ENCODE measurements at places on chromosomes 5 and 9.

DNA sequence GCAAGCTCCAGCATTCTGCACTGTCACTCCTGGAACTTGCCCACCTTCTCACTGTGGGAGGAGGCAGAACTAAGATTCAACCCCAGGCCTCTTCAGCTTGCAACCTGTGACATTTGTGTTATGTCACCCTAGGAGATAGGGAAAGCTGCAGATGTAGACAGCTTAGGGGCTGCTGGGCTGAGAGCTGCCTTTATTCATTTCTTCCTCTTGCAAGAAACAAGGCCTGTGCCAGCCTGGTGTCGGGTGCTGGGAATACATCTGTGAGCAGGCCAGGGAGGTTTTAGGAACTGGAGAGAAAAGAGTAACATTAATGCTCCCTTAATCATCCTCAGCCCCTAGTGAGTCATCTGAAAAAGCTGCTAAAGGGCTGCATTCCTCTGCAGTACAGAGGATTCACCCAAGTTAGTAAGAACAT is 101.8 kb downstream of the FGF18 start:
- DNase-seq: no peak

DNA sequence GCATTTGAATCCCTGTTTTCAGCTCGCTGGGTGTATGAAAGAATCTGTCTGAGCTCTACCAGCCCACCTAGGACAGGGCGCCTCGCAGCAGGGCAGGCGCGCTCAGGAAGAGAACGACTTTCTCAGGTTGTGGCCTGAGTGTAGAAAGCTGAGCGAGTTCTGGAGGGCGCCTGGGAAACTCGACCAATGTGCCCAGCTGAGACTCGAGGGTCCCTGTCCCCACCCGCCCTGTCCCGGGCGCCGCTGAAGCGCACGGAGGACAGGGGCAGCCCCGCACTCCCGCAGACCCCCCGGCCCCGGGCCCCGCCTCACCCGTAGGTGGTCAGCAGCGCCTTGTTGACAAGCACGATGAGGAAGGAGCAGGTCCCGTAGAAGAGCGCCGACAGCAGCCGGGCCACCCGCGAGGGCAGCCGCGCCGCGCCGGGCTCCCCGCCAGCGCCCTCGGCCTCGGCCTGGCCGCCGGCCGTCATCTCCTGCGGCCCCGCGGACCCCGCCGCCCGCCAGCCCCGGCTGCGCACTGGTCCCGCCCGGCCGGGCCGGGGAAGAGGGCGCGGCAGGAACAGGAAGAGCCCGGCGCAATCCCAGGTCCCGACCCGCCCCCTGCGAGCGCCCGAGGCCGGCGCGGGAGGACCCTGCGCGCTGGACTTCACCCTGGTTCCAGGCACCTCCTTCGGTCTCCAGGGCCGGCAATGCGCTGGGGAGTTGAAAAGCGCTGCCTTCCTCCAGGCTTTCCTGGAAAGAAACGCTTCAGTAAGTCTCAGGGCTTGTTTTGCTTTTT is at the start of gene SLC35D2:
Gene SLC35D2 (minus strand): TSS at position 547 of the 778 bp plus-strand sequence. CDS start 77 bp downstream, at position 470.
- DNase-seq: no peak

GRCh38 chr5:59665086-59665831 is 228.3 kb downstream of the PDE4D start:
- DNase-seq: peak; percentile 26

- DNase-seq: no peak
These were observed 112.2 kb upstream of the ADRA1B start for GRCh38 chr5:159804121-159804520.

DNA sequence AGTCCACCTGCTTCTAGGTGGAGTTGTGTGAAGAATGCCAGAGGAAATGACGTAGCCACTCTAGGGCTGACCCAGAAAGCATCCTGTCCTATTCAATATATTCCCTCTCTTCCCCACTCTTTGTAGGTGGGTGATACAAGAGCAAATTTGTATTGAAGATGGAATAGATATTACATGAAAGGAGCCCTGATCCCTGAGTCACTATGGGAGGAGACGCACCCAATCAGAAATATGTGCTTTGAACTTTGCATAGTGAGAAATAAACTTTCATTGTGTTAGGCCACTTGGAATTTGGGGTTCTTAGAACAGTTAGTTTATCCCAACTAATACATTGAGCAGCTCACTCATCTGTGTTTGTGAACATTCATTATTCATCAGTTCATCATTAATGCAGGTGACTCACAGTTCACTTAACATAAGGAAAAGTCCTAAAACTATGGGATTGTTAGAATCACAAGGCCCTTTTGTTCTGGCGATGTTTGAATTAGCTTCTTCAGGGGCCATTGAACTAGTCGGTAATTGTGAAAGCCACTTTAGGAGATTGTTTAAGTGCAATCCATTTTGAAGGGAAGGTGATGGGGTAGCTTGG is 26.9 kb upstream of the NTRK2 start:
- no peak for DNase-seq

- DNase-seq: no peak
These were observed 19.7 kb downstream of the TMEM161B start for GRCh38 chr5:88248743-88249540.

- no peak for DNase-seq
These were observed 202.5 kb downstream of the GDNF start for GRCh38 chr5:37637165-37637845.

GRCh38 chr5:115262321-115263077 is at the start of gene PGGT1B:
PGGT1B (minus strand) TSS chr5:115262877; CDS start chr5:115262851, 26 bp downstream.
- DNase-seq: peak; percentile 72

DNA sequence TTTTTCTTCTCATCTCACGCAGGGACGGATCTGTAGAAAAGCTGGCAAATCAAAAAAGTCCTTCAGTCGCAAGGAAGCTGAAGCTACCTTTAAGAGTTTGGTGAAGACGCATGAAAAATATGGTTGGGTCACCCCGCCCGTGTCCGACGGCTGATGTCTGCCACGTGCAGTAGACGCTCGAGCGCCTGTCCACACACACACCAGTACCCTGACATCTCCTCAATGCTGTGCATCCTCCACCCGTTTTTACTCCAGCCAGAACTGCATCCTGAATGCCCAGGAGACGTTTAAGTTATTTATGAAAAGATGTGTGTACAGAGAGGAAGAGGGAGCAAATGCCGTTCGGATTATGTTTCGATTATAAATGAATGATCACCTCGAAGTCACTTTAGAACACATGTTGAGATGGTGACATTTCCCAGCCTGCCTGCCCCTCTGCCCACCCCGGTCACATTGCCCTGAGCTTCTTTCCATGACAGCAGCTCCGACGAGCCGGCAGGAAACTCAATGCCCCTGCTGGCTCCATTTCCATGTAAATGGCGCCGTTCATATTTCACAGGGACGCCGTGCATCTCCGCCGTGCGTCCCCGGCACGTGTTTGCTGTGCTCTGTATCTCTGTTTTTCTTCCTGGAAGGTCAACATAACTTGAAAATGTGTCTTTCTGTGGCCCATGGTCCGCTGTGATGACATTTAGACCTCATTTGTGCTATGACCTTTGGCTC is 42.7 kb downstream of the UBE2QL1 start:
- no peak for DNase-seq

DNA sequence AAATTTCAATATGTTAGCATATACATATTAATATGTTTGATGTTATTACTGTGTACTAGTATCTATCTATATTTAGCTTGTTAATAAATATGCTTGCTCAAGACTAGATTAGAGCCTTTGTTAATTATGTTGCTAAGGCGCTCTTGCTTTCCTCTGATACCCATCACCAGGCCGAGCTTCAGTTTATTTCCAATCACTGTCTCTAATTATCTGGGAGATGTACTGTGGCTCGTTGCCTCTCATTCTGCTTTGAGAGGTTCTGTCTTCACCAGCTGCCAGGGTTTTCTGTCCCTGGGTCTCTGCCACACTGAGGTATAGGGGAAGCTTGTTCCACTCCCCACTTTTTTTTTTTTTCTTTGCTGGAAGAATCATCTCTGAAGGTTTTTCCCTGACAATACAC is 21.0 kb upstream of the TAF11L2 start:
- DNase-seq: no peak

DNA sequence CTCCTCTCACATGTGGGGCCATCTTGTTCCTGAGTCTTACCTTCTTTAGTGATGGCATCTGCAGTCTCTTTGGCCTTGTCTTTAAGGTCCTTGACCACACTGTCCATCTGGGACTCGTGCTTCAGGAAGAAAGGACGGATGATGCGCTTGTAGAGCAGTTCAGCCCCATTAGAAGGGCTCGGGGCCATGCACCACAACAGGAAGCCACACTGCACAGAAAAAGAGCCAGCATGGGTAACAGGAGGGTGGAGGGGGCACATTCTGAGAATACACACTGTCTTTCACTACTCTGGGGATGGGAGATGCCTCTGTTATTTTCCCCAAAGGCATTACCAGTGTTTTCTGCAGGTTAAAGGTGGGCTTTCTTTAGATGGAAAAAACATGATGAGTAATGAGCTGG is 25.9 kb downstream of the SRP19 start:
- DNase-seq: no peak

DNA sequence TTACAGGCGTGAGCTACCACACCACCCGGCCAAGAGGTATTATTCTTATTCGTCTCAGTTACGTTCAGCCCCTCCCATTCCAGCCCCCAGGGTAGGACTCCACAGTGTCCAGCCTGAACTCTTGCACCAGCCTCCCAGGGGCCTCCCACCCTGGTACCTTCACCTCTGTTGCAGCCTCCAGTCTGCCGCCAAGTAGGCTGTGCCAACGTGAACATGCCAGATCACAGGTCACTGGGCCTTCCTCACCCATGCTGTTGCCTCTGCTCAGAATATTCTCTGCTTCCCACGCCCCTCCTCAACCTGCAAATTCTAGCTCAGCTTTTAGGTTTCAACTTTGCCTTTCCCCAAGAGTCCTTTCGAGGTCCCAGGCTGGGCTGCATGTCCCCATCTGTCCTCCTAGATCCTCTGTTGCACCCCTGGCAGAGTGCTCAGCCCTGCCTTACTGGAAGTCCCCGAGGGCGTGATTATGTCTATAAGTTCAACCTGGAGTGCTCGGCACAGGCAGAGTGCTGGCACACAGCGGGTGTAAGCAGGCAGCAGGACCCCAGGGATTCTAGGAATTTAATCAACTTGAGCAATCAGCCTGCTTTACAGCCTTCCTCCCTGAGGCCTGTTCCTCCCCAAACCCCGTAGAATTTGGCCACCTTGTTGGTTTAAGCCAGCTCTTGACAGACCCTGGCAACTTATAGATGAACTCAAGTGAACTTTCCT is 13.1 kb upstream of the STXBP1 start:
- DNase-seq: no peak

GRCh38 chr9:128020692-128021091 is 39.9 kb upstream of the EEIG1 start:
- no peak for DNase-seq

DNA sequence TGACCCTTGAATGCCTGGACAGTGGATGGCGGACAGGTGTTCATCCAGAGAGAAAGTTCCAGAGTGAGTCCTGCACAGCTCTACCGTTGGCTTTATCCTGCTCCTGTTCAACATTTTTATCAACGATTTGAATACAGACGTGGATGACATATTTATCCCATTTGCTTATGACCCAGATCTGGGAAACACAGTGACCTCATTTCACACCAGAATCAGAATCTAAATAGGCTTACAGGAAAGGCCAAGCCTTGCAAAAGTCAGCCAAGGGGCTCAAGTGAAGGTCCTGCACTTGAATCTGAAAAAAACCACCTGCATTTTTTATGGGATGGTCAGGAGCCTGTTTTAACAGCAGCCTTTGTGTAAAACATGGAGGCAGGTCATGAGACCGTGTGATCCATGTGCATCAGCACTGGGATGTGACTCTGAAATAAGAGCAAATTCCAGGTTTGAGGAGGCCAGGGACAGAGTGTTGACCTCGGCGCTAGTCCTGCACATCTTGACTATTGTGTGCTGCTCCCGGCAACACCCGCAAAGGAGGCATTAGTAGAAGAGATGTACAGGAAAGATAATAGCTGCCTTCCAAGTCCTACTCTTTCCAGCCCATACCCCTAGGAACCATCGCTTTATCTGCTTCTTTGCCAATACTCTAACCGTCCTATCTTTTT is 18.5 kb downstream of the PDZD2 start:
- no peak for DNase-seq

- DNase-seq: no peak
These were observed 75.8 kb upstream of the WWC1 start for GRCh38 chr5:168215646-168216045.

DNA sequence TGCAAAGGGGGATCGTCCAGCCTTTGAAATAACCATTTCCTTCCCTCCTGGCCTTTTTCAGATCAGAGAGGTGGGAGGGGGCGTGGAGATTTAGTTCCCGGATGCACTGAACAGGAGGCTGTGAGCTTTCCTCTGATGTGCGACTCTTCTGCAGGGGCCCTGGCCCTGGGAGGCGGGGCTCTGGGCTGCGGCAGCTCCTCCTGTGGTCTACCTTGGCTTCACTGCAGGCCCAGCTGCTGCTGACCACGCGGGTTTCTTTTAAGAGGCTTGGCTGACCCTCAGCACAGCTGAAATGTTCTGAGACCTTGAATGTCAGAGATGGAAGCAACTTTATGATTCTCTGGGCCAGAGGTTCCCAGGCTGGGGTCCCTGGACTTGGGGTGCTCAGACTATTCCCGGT is 27.0 kb upstream of the COL15A1 start:
- DNase-seq: no peak

DNA sequence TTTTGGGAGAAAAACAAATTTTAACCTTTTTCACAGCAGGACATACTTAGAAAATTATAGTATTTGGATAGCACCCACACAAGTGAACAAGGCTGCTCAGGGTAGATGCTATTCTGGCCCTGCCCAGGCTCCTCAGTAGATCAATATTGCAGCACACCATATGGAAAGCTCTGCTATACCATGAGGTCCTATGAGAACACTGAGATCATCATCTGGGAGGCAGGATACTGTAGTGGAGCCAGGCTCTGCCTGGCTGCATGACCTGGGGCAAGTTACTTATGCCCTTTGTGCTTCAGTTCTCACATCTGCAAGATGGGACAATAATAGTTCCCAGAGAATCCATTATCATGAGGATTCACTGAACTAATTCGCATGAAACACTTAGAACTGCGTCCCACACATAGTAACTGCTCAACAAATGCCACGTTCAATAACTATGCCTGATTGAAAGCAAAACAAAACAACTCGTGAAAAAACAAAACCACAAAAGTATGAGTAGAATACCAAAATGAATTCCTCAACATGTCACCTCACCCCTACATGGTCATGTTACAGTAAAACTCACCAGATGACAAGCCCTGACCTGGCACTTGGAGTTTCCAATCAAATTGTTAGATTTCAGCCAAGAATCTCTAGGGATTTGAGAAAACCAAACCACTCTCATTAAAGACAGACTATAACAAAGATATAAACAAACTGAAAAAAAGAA is 31.9 kb downstream of the ARSB start:
- DNase-seq: no peak

DNA sequence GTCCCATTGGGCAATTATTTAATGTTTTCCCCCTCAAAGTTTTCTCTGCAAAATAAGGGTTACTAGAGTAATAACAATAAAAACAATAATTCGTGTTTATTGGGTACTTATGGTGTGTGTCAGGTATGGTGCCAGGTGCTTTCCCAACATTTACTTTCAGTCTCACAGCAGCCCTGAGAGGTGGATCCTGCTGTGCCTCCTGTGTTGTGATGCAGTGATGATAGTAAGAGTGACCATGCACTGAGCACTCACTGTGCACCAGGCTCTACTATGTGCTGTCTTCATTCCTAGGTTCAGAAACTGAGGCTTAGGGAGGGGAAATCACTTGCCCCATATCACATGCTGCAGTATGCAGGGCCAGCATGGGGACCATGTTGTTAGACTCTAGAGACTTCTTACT is 15.5 kb downstream of the OTULINL start:
- no peak for DNase-seq
